ENCODE measurements at places on chromosomes 16 and 17.
A peak's percentile ranks its signal among the peaks of the same experiment; 100 is the strongest.

DNA sequence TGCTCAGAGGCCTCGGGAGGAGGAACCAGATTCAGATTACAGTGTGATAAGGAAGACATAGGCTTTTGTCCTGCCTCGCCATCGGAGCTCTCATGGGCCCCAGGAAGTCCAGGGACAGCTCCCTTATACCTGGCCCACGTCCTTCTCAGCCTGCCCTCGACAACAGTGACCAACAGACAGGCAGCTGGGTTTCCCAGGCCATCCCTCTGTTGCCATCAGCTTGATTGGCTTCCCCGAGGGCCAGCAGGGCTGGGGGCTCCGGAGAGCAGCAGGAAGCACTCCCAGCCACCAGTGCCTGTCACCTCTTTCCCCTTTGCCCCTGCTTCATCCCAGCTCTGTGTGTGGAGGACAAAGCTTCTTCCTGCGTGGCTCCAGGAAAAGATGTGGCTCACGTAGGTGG lies 17.6 kb downstream of the CD300A start:
- DNase-seq = no peak

- DNase-seq = no peak
These were observed 108.1 kb downstream of the AXIN2 start for GRCh38 chr17:65453204-65453931.

GRCh38 chr17:8096541-8096940 lies 9.0 kb upstream of the ALOX12B start:
- no peak for DNase-seq

DNA sequence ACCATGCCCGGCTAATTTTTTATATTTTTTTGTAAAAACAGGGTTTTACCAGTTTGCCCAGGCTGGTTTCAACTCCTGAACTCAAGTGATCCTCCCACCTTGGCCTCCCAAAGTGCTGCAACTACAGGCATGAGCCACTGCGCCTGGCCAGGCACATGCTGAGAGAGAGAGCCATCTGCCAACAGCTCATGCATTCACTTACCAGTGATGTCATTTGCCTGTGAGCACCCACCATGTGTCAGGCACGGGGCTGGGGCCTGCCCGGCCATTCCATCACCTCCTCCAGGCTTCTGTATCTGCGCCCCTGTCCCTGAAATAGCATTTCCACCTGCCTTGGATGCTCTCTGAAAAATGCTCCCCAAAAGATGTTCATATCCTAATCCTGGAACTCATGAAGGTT lies 43.6 kb upstream of the PEMT start:
- no peak for DNase-seq

DNA sequence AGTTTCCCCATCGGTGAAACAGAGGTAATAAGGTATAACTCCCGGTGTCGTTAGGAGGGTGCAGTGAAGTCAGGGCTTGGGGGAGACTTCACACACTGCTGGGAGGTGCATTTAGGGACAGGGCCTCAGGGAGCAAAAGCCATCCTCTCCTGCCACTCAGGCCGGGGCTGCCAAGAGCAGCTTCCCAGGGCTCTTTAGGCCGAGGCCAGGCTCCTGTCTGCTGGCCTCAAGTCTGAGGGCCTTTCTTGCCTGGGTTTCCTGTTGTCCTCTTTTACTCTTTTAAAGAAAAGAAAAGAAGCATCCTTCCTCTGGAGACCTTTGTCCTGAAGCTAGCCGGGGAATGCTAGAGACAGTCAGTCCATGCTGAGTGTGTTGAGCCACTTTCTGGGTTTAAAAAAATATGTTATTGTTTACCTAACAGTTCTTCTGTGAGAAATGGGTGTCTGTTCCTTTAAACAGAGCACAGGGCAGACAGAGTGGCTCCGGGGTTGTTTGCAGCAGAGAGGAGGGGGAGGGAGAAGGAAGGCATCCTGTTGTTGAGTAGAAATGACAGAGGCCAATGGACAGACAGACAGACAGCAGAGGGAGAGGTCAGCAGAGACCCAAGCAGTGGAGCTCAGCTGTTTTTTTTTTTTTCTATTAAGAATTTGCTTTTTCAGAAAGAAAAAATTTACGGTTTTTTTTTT lies 79.1 kb downstream of the C17orf67 start:
- DNase-seq = peak; percentile 37

GRCh38 chr16:8937803-8938202 lies 25.9 kb downstream of the USP7 start:
- DNase-seq = no peak

- no peak for DNase-seq
These were observed 14.2 kb upstream of the LASP1NB start for GRCh38 chr17:38911081-38911730.

DNA sequence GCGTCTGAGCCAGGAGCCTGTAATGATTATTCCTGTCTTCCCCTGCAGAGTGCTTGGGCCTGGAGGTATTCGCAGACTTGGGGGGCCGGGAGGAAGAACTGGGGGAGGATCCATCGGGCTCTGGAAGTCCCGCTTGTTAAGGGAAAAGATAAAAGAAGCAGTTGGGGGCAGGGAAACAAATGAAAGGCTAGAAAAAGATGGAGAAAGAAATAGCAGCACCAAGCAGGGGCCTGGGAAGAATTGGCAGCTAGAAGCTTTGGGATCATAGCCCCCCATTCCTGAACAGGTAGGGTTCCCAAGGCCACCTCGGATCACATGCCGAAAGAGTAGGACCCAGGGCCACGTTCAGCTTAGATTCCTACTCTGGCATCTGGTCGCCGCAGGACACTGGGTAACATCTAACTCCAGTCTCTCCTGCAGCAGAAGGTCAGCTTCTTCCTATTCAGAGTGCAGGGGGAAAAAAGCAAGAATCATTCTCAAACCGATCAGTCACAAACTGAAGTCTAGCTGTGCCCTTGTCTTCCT lies 23.6 kb downstream of the ADAM11 start:
- no peak for DNase-seq

GRCh38 chr17:82213251-82214011 lies 789 bp upstream of the CCDC57 start:
- peak; percentile 70 for DNase-seq

DNA sequence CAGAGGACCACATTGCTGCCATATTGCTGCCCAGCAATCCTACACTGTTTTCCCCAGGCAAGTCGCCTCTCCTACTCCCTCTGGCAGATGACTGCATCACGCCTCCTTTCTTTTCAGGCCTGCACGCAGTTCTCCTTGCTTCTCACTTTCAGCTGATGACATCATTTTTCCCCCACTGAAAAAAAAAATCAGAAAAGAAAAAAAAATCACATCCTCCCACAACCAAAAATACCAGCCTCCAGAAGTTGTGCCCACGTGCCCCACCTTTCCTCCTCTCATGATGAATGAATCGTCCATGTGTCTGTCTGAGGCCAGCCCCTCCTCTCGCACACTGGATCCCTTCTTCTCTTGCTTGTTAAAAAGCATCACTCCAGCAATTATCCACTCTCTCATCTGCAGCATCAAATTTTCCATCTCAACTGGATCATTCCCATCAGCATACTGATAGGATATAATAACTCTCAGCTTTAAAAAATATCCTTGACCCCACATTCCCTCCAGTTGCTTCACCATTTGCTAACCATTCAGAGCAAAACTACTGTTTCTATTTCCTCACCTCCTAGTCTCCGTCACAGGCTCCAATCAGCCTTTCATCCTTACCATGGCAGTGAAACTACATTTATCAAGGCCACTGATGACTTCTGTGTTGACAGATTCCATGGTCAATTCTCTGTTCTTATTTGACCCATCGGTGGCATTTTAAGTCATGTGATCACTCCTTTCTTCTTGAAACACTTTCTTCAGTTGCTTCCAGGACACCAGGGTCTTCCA lies 30.1 kb upstream of the DYNLL2 start:
- no peak for DNase-seq

DNA sequence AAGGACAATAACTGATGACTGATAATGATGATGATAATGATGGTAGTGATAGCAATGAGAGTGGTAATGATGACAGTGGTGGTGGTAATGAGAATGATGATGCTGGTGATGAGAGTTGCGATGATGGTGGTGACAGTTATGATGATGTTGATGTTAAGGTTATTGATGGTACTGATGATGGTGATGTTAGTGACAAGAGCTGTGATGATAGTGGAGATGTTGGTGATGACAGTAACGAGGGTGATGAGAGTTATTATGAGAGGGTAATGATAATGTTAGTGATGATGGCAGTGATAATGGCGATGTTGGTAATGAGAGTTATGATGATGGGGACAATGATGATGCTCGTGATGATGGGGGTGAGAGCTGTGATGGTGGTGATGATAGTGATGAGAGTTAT lies 13.2 kb upstream of the TMEM132E start:
- no peak for DNase-seq

DNA sequence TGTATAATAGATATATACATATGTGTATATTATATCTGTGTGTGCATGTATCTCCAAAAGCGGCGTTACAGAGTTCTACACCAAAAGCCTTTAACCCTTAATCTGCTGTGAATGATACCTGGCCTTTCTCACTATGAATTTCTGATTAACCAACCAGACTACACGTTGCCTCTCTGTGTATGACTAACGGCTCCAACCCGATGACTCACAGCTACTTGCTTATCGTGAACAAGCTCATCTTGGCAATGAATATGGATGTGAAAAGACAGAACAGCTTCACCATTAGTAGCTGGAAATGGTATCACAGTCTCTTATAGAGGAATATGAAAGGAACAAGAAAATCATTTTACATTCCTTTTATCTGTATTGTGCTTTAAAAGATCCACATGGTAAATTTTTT lies 23.8 kb upstream of the ARHGAP44 start:
- DNase-seq = no peak

- peak; percentile 83 for DNase-seq
These were observed 11.2 kb downstream of the METTL22 start for GRCh38 chr16:8632675-8633182.

- DNase-seq = no peak
These were observed 12.1 kb upstream of the DHX8 start for GRCh38 chr17:43471585-43472160.

GRCh38 chr16:87190288-87191230 lies 126.6 kb downstream of the C16orf95 start:
- no peak for DNase-seq

- DNase-seq = no peak
These were observed 5.1 kb upstream of the C1QTNF8 start for GRCh38 chr16:1101133-1101532.

GRCh38 chr17:82003411-82004381 lies 19.0 kb downstream of the CENPX start:
- DNase-seq = no peak

DNA sequence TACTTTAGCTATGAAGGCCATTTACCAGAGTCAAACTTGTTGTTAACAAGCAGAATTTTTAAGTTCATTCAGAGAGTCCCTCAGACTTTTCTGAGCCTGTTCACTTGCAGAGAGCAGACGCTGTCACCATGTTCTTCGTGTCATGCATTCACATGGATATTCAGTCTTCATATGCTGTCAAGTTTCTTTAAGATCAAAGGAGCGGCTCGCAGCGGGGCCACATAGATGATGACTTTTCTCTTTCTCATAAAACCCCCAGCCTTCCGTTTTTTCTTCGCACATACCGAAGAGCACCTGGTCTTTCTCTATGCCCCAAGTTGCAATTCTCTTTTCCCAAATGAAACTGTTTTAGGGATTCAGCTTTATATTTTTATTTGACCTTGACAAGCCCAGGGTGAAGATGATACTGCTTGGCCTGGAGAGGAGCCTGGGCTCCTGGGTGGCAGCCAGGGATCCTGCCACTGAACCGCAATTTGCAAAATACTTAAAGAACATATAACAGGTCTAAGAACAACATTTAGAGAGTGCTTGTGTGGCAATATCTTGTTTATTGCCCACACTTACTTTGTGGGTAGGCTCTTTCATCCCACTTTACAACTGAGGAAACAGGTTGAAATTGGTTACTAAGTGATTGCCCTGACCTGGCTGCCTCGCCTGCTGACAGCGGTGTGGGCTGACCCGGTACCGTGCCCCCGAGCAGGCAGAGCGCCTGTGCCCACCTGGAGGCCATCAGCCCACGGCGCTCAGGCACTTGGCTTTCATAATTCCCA lies 22.9 kb downstream of the SEC14L1 start:
- DNase-seq = no peak

GRCh38 chr17:6894206-6894528 lies 62.6 kb upstream of the TEKT1 start:
- peak; percentile 72 for DNase-seq

All from common myeloid progenitor, CD34-positive (primary cell).